ENCODE measurements at places on chromosomes 2 and 18. TPM values are rescaled to one million over a fixed set of nuclear protein-coding genes. Genes with fewer than 3 reads are reported as not detected.

- no peak for DNase-seq
These were observed 15.8 kb downstream of the HS1BP3 start for GRCh38 chr2:20635113-20635510.

BOLL gene
- total RNA-seq, result not detected

DNA sequence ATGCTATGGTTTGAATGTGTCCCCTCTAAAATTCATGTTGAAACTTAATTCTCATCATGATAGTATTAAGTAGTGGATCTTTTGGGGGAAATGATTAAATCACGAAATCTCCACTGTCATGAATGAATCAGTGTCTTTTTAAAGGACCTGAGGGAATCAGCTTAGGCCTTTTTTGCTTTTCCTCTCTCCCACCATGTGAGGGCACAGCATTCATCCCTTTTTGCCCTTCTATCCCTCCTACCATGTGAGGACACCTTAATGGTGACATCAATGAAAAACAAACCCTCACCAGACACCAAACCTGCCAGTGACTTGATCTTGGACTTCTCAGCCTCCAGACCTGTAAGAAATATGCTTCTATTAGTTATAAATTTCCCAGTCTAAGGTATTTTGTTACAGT, 247.1 kb upstream of the UBE2E3 start:
- peak; percentile 22 for DNase-seq

SLC16A14 gene
- 12.4 TPM for total RNA-seq

TTN gene
- 1.1 TPM for total RNA-seq

DNA sequence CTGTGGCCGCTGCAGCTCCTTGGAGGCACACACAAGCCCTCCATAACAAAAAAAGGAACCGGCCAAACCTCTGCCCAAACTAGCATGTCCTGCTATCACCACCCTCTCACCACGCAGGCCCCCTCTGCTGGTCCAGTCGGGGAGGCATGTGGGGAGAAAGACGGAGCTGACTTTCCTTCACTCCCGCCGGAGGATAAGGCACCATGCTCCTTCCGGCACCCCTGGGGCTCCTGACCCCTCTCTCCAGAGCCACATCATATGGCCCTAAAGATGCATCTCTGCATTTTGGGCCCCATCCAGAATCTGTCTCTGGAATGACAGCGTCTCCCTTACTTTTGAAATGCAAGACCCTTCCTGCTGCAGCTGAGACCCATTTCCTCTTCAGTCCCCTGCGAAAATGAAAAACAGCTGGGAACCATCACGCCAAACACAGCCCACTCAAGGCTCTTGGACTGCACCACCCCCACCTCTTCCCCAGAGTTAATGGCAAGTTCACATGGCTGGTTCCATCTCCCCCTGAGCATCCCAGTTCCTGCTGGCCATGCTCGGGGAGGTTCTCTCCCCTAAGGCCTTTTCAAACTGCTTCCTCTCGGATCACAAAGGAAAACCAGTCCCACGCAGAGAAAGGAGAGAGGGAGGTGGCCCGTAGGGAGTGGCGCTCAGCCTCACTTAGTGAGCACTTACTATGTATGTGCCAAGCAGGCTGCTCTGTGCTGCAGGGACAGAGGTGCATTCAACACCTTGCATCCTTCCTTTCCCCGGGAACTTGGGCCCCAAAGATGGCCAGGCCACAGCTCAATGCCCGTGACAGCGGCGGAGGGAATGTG, 35.2 kb upstream of the MLPH start:
- DNase-seq, result no peak

GRCh38 chr2:30577151-30577550, 130.1 kb downstream of the LCLAT1 start:
- DNase-seq, result no peak

DNA sequence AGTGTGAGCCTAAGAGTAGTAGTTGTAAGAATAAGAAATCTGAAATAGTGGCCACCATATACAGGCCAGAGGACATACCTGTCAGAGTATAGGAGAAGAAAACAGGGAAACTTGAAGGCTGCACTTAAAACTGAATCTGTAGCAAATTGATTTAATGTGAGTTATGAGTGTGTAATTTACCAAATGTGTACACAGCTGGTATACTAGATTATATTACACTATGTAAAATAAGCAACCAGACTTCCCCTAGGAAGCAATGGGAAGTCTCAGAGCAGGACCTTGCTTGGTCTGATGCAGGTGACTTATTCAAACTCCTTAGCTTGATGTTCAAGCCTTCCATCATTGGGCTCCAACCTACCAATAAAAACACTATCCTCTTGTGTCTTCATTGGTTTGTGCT, 17.3 kb upstream of the EPC2 start:
- DNase-seq, result no peak

ZBTB7C gene
- total RNA-seq, result 1.1 TPM

FAM98A gene
- 30.1 TPM for total RNA-seq

DNA sequence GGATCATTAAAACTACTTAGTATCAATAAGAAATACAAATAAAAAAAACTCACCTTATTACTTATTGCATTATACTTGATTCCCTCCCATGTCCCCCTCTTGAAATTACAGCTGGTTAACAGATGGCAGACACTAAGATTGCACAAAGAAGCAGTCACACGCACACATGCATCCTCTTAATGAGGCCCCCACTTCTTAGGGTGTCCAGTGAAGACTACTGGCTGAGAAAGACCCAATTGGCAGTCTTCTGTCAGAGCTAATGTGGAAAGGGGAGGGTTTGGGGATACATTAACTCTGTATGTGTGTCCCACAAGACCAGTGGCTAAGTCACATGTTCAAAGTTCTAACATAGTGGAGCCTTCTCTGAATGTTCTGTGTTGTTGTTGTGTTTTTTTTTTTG, 210.7 kb downstream of the MTX2 start:
- no peak for DNase-seq

GRCh38 chr2:26034637-26034992, 731 bp downstream of the RAB10 start:
- peak; percentile 25 for DNase-seq

DNA sequence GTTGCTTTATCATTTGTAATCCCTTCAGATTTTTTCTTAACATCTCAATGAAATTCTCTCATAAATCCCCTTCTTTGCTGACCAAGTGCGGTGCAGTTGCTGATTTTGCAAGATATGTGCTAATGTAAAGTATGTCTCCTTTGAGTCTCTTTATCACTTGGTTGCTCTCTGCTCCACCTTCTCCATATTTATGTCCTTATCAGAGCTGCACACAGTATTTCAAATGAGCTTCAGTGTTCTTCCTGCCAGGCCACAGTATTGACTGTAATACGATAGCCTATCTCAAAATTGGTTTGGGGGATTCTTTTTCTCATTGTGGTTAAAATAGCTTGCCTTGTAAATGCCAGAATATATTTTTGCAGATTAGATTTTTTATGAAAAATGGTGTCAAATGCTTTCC, 32.2 kb downstream of the MAIP1 start:
- no peak for DNase-seq

- peak; percentile 95 for DNase-seq
These were observed 12.2 kb downstream of the PLB1 start for GRCh38 chr2:28507796-28508764.

DNA sequence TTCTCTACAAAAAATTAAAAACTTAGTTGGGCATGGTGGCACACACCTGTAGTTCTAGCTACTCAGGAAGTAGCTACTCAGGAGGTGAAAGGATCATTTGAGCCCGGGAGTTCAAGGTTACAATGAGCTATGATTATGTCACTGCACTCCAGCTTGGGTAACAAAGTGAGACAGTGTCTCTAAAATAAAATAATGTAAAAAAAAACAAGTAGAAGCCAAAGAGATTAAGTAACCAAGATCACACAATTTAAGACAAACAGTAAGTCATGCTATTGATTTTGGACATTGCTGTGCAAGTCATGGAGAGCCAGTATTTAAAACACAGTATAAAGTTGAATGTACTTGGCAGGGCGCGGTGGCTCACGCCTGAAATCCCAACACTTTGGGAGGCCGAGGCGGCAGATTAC, 20.5 kb downstream of the ITSN2 start:
- no peak for DNase-seq

DNA sequence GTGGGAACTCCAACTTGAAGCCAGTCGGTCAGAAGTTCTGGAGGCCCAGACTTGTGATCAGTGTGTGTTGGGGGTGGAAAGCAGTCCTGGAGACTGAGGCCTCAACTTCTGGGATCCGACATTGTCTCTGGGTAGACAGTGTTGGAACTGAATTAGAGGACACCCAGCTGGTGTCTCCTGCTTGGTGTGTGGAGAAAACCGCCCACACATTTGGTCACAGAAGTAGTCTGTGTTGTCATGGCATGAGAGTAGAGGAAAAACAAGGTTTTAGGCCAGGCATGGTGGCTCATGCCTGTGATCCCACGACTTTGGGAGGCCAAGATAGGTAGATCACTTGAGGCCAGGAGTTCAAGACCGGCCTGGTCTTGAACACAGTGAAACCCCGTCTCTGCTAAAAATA, 51.5 kb downstream of the PUM2 start:
- no peak for DNase-seq

DNA sequence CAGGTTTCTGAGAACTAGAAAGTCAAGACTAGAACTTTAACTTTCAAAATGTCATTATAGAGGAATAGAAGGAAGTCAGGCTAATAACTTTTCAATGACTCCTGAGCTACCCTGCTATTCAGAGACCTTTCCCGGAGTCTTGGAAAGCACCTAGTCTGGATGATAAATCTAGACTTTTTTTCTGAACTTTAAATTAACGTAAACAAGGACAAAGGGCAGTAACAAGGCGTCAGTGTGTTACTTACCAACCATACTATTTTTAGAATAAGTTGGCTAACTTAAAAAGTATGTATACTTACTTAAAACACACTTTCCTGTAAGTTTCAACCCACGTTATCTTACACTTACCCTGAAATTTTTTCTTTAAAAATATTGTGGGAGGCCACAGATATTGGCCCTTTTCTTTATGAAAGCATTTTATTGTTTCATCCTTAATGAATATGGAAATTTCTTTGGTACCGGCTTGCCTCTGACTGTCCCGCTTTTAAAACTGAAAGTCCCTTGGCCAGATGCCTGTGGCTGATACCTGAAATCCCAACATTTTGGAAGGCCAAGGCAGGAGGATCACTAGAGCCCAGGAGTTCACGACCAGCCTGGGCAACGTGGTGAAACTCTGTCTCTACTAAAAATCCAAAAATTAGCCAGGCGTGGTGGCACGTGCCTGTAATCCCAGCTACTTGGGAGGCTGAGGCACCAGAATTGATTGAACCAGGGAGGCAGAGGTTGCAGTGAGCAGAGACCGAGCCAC, 9.7 kb downstream of the PMAIP1 start:
- no peak for DNase-seq

GRCh38 chr2:165443511-165443910, 26.0 kb upstream of the CSRNP3 start:
- no peak for DNase-seq

DNA sequence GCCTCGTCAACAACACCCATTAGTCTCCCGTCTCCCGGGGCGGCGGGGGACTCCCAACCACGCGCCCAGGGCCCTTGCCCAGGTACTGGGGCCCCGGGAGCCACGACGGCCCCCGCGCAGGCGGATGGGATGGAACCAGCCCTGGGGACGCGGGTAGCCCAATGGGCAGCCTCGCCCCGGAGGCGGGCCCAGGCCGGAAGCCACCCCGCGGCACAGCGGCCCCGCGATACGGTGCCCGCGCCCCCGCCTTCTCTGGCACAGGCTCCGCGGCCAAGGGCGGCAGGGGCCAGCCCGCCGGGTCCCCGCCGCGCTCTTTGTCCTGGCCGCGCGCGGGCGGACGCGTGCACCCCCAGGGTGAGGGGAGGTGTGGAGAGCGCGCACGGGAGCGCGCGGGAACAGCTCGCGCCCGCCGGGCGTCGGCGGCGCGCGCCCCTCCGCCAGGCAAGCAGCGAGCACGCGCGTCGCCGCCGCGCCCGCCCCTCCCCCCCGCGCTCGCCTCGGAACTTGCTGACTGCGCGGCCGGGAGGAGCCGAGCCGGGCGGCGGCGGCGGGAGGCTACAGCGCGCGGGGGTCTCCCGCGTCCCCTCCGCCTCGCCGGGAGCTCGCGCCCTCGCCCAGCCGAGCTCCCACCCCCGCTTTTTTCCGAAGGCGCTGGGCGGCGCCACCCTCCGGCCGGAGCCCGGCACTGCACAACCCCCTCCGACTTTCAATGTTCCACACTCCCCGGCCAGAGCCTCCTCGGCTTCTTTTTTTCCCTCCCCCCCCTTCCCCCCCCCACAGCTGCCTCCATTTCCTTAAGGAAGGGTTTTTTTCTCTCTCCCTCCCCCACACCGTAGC, at the start of gene UBE2E3:
TSS of gene UBE2E3 (plus strand) at position 500 of the 837 bp plus-strand sequence. CDS start 1,438 bp downstream, outside the sequence.
- peak; percentile 86 for DNase-seq

All from PC-3 (cell line).